Renal pelvis (tissue), 12 donors: ENCODE measurements at places on chromosomes 3 and 15. TPM values are rescaled to one million over a fixed set of nuclear protein-coding genes. Genes with fewer than 3 reads are reported as not detected.

UCN2 gene
- polyA plus RNA-seq: 0.40 TPM

COL6A6 gene
- 1.7 TPM for polyA plus RNA-seq

CPLX3 gene
- 0.08 TPM for polyA plus RNA-seq

ACTC1 gene
- 0.87 TPM for polyA plus RNA-seq

SMAD3 gene
- polyA plus RNA-seq: 45.3 TPM

CADM2 gene
- 0.57 TPM for polyA plus RNA-seq
